ENCODE measurements at places on chromosomes 5 and 9.

DNA sequence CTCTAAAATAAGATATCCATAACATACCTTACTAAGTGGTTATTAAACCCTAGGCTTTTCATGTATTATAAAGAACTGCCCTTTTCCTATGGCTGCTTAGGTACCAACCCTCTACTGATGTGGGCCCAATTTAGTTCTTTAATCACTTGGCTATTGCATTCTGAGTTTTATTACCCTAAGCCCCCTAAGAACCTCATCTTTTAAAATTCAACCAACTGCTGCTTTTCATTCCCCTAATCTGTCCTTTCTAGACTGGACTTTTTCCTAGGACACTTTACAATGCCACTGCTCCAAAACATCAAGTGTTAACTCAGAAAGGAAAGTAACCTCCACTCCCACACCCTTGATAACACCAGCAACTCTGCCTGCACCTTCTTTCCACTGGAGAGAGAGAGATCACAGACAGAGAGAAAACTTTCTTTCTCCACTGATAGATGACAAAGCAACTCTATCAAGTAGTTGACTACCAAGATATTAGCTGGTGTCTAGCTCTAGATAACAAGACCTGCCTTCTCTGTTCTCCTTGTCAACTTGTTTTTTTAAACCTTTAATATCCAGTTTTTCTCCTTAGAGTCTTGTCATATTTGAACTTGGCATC is 27.3 kb downstream of the ELL2 start:
- DNase-seq, result no peak

DNA sequence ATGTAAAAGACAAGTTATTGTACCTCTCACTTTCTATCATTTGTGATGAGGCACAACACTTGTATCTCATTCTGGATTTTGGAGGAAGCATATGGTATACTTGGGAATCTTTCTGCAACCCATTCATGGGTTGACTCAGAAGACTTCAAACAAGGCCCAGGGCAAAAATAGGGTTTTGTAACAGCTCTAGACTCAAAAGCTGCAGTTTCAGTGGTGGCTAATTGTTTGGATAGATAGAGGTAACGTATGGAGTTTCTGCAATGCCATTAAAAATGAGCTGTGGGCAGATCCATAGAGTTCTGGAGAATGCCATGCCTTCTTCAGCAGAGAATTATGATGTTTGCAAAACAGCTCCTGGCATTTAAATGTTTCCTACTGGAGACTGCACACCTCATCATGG is 279.6 kb upstream of the VLDLR start:
- no peak for DNase-seq

DNA sequence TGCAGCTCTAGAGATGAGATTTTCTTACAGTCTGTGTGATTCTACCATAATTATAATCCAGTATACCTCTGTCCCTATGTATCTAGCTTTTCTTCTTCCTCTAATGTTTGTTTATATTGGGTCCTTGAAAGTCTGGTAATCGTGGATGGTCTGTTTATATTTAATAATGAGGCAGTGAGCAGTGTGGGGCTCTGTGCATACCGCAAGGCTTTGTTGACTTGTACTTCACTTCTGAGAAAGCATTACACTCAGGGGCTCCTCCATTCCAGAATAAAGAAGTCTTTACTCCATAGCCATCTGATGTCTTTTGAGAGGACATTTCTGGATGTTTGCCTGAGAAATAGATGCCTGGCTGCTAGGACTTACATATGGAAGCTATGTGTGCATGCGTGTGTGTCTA is 4.5 kb upstream of the MPDZ start:
- peak; percentile 45 for DNase-seq

DNA sequence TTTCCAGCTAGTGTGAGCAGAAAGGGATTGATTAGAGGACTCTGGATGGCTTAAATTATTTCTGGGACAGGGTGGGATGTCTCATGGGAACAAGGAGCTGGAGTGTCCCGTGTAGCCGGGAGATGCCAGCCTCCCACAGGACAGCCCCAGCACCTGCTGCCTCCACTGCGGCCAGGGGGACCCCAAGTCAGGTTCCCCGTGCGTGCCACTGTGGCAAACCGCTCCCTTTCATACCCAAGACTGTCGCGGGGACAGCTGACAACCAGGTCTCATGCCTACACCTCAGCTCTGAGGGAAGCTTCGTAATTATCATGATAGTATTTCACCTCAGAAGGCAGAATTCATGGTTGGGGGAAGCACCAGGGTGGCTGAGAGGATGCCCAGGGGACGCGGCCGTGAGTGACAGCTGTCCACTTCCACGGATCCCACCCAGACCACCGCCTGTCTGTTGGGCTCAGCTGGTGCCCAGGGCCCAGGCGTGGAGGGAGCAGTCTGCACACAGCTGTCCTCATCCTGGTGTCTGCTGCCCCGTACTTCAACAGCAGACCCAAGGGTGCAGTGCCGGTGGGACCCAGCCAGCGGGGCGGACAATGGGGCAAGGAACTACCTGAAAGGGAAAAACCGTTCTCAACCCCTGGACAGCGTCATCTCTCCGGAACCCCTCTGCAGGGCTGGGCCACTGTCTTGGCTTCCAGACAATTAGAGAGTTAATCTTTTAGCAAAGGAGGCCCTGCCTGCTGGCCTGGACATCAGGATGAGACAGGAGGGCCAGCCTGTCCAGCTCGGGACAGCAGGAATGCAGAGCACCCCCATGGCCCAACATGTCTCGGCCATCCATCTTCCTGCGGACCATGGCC is 166.9 kb downstream of the OLFM1 start:
- no peak for DNase-seq

DNA sequence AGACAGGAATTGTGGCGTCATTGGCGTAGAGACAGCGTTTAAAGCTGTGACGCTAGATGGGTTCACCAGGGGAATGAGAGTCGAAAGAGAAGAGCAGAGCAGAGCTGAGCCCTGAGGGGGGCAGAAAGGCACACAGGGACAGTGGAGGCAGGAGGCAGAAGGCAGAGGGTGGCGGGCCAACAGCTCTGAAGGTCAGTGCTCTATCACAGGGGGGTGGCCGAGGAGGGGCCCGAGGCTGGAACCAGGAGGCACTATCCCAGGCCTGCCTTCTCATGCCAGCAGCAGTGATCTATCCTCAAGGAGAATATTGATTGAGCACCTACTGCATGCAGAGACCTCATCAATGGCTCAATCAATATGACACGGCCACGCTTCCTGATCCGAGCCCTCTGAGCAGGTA is 132.4 kb downstream of the KCNIP1 start:
- DNase-seq, result no peak

GRCh38 chr5:76457674-76458485 is 54.8 kb downstream of the IQGAP2 start:
- no peak for DNase-seq

DNA sequence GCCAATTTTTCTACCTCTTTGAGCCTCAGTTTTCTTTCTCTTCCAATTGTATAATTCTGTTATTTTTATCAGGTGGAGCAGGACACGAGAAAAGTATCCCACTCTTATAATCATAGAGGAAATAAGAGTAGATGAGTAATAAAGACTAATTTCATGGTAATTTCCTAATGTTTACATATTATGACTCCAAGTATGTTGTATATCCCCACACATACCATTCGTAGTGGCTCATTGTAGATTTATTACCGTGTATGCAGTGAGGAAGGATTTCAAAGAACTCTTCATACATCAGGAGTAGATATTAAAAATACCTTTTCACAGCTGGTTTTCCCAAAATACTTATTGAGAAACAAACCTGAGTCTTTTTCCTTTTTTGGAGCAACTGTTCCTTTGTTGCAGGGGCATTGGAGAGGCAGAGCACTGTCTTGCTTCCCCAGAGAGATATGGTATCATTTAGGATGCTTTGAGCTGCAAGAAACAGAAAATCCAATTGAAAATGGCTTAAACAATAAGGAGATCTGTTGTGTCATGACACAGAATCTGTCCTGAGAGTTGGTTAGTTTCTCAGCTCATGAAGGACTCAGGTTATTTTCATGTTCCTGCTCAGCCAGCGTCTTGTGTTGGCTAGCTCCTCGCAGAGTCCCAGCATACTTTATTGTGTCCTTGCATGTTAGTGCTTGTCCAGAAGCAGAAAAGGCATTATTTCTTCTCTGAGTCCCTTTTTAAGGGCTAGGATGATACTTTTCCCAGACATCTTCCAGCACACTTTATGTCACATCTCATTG is 291.2 kb downstream of the ARHGAP26 start:
- DNase-seq, result peak; percentile 79

GRCh38 chr5:88145611-88146467 is 122.8 kb downstream of the TMEM161B start:
- DNase-seq, result no peak

DNA sequence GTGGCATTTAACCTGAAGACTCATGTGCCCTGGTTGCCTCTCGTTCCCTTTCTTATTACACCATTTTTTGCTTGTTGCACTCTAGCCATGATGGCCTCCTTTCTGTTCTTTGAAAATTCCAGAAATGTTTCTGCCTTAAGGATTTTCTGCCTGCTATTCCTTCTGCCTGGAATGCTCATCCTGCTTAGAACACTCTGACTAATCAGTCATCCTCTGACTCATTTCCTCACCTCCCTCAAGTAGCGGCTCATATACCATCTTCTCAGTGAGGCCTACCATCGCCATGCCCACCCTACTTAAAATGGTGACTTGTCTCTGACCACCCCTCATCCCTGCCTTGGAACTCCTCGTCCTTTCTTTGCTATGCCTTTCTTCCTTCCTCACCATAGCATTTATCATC is 68.8 kb downstream of the KIF4B start:
- DNase-seq, result peak; percentile 39

- DNase-seq, result peak; percentile 98
Measured at GRCh38 chr9:22211588-22212360, 202.7 kb upstream of the CDKN2B start.

- DNase-seq, result no peak
Measured at GRCh38 chr9:130143279-130143893, 28.8 kb upstream of the NCS1 start.

- peak; percentile 55 for DNase-seq
Measured at GRCh38 chr5:52909192-52909591, 80.0 kb upstream of the ITGA2 start.

DNA sequence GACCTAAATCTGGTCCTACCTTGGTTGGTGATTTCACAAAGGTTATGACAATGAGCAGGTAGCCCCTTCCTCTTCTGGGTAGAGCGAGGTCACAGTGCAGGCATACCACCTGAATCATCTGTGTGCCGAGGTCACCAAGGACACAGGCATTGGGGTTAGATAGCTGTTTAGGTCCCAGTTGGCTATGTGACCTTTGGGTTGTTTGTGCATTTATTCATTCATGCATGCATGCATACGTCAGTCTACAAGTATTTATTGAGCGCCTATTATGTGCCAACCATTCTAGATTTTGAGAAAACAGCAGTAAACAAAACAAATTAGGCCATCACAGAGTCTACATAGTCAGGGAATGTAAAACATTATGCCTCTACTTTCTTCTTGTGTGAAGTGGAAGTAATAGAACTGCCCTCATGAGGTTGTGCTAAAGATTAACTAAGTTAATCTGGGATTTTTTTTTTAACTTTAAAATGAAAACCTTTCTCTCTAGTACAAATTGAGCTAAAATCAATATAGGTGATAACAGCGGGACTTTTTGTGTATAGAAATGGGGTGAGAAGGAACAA is 104.7 kb upstream of the SLC12A2 start:
- DNase-seq, result no peak

DNA sequence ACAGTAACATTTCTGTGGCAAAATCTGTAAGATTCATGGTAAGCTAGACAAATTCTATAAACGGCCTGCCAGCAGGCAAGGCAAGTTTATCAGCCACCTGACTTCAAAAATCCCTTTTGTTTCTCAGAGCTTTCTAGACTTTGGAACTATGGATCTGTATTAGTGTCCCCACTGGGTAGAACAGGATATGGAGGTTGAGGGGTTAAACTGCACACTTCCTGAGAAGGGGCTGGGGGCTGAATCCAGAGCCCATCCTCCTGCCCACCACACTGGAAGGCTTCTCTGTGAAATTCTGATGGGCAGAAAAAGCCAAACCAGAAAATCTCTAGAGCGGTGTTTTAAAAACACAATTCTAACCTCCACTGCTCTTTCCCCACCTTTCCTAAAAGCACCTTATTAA is 128.7 kb downstream of the ENTREP1 start:
- no peak for DNase-seq

DNA sequence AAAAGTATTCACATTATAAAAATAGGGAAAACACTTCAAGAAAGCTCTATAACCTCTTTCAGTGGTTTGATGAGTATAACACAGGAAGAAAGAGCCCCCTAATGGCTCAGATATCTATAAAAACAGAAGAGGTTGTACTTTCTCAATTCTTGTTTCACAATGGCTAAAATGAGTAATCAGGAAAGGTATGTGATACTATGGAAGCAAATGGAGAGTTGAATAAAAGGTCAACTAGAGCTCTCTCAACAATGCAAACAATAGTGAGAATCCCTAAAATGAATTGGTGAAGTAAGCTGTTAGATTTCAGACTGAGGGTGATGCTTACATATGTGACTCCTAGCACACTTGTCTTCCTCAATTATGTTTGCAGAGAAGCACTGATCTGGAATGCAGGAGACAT is 584.6 kb upstream of the CDH18 start:
- DNase-seq, result peak; percentile 88

- DNase-seq, result no peak
Measured at GRCh38 chr5:94481059-94481458, 137.3 kb downstream of the KIAA0825 start.

DNA sequence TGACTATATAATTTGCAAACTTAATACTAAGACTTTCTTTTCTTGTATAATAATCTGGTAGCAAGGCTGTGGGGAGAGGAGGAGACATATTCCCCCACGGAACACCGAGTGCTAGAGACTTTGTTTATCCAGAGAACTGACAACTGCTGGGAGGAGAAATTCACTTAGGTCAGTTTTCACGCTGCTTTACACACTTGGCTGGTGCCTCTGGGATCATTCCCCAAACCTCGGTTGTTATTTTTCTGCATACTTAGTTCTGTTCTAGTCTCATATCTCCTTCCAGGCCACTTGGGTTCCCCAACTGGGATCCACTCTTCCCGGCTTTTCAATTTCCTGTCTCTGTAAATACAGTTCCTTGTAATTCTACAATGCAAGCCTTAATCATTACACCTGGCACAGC is 238.2 kb upstream of the ADAMTS16 start:
- no peak for DNase-seq

DNA sequence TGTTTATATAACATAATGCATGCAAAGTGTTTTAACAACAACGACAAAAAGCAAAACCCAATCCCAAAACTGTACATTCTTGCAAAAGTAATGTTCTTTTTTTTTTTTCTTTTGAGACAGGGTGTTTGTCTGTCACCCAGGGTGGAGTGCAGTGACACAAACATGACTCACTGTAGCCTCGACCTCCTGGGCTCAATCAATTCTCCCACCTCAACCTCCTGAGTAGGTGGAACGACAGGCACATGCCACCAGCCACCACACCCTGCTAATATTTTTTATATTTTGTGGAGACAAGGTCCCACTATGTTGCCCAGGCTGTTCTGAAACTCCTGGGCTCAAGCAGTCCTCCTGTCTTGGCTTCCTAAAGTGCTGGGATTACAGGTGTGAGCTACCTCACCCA is 13.6 kb upstream of the HAVCR1 start:
- DNase-seq, result no peak

- no peak for DNase-seq
Measured at GRCh38 chr5:54820346-54821134, 164.9 kb downstream of the ESM1 start.

Data from choroid plexus epithelial cell (primary cell).